ENCODE measurements at places on chromosomes 12 and 14.

DNA sequence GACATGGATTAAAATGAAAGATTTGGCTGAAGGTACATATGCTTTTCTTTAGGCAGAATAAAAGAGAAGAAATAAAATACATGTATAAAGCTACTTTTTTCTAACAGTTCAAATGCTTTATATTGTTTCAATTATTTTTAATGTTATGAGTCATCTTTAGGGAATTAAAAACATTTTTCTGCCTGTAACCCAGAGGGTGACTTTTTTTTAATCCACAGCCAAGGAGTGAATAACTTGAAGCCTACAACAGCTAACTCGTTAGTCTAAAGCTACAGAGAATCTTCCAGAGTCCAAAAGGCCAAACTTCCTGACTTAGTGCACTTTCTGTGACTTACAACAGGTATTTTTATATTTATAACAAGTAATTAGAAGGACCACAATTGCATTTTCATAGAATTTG lies 151.6 kb downstream of the SEC23A start:
- DNase-seq = no peak

- DNase-seq = no peak
Observed at GRCh38 chr14:50605766-50606165, 45.8 kb downstream of the ATL1 start.

- no peak for DNase-seq
Observed at GRCh38 chr14:22583994-22584393, 5.0 kb downstream of the DAD1 start.

DNA sequence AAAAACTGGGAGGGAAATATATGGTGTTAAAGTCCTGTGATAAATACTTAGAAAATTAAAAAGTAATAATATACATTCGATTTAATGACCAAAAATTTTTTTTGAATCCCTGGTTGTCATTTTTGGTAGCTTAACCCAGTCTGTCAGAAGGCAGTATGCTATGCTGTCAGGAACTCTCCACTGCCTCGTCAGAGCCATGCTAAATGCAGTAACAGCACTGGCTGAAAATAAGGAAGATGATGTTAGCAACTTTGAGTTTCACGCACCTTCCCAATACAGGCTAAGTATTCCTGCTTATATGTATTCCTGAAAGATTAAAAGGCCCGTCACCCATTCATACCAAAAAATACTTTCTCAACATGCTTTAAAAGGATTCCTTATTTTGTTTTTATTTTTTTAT lies 34.2 kb downstream of the SAV1 start:
- DNase-seq = no peak

DNA sequence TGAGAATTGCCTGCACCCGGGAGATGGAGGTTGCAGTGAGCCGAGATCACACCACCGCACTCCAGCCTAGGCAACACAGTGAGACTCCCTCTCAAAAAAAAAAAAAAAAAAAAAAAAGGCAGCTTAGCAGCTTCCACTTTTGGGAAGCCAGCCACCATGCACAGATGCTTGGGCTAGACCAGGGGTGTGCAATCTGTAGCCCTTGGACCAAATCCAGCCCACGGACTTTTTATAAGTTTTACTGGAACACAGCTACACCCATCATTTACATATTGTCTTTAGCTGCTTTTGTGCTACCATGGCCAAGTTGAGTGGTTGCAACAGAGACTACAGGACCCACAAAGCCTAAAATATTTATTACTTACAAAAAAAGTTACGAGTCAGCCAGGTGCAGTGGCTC lies 6.7 kb downstream of the CIT start:
- DNase-seq = no peak

DNA sequence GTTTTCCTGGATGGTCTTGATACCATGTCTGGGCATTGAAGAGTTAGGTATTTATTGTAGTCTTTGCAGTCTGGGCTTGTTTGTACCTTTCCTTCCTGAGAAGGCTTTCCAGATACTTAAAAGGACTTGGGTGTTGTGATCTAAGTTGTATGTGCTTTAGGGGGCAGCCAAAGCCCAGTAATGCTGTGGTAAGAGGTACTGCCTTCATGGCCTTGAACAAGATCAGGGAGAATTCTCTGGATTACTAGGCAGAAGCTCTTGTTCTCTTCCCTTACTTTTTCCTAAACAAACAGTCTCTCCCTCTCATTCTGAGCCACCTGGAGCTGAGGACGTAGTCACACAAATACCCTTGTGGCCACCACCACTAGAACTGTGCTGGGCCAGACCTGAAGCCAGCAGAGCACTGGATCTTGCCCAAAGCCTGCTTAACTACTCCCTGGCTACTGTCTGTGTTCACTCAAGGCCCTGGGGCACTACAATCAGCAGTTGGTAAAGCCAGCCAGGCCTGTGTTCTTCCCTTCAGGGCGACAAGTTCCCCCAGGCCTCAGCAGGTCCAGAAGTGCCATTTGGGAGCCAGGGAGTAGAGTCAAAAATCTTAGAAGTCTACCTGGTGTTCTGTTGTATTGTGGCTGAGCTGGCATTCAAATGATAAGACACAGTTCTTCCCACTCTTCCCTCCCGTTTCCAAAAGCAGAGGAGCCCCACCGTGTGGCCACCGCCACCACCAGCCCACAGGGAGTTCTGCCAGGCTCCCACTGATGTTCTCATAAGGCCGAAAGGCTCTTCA lies 11.4 kb downstream of the PRORP start:
- no peak for DNase-seq

DNA sequence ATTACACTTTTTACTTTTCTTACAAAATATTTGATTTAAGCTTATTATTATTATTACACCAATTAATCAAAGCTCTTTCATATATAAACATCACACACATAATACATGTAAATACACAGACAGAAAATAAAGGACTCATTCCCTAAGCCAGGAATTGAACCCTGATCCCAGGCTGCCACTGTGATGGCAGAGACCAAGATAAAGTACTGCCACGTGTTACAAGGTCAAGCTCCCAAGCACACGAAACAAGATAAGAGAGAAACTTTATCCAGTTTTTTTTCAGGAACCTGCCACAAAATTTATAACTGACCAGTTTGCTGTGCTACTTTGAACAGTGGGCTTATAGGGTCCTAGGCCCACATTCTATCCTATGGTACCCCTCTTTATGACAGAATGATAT lies 111.3 kb downstream of the EML1 start:
- DNase-seq = no peak

- DNase-seq = no peak
Observed at GRCh38 chr12:54409267-54409666, 9.8 kb downstream of the ITGA5 start.

- DNase-seq = no peak
Observed at GRCh38 chr14:56569174-56569573, 10.4 kb upstream of the TMEM260 start.

GRCh38 chr12:2251526-2252209 lies 198.9 kb downstream of the CACNA1C start:
- no peak for DNase-seq

DNA sequence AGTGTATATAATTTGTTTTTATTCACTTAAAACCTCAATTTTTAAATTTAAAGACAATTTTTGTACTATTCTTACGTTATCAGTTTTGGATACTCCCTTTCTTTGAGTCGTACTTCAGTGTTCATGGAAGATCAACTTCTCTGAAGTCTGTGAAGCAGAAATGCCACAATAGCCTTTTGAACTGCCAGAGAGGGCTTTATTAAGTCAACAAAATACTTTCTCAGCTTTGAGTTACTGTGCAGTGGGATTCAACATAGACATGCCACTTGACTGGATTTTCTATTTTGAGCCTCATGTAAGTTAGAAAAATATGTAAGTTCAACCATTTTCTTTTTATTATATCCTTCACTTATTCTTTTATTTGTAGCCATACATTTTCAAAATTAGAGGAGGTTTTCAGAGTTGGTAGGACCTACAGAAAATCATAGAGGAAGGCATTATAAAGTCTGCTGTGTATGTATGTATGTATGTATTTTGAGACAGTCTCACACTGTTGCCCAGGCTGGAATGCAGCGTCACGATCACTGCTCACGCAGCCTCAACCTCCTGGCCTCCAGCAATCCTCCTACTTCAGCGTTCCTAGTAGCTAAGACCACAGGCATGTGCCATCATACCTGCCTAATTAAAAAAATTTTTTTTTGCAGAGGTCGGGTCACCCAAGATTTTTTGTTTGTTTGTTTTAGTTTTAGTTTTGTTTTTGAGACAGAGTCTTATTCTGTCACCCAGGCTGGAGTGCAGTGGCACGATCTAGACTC lies 31.3 kb upstream of the BCAT1 start:
- no peak for DNase-seq

DNA sequence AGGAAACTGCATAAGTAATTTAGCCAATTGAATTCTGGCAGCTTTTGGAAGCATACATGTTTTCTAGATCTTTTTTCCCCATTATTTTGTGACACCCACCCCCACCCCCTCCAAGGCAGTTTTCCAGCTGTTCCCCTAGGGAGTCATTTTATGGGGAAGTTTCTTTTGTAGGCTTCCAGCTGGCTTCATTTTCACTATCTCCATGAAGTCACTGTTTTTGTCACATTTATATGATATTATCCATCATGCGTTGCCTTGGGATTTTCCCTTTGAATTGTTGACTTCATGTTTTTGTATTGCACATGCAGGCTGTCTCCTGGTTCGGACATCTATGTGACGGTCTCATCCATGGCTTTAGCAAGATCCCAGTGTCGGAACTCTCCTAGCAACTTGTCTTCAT lies 233.6 kb upstream of the RGS6 start:
- DNase-seq = no peak

DNA sequence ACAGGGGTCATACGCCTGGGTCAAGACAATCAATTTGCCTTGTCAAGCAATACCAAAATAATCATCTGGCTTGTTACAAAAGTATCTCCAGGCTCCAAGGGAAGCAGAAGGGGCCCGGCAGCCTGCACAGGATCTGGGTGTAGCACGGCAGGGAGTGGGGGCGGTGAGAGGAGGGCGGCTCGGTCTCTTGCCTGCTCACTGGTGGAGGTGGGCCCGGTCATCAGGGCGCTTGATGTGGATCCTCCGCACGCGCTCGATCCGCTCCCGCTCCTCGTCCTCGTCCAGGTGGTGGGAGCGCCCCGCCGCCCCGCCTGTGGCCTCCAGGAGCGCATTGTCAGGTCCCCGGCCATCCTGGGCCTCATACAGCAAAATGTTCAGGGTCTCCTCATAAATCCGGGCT lies 25.7 kb downstream of the KCTD10 start:
- DNase-seq = no peak

DNA sequence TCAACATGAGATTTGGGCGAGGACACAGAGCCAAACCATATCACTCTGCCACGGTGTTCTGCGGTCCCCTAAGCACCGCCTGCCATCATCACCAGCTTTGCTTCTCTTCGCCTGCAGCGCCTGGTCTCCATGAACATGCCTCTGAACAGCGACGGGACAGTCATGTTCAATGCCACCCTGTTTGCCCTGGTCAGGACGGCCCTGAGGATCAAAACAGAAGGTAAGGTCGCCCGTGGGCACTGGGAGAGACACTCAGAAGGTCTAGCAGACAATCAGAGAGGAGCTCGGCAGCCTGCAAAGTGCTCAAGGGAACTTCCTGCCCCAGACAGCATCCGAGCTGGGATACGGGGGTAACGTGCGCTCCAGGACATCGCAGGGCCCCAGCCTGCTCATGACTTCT lies 126.0 kb upstream of the FKBP4 start:
- DNase-seq = no peak

- DNase-seq = no peak
Observed at GRCh38 chr12:76637807-76638206, 78.2 kb upstream of the OSBPL8 start.

DNA sequence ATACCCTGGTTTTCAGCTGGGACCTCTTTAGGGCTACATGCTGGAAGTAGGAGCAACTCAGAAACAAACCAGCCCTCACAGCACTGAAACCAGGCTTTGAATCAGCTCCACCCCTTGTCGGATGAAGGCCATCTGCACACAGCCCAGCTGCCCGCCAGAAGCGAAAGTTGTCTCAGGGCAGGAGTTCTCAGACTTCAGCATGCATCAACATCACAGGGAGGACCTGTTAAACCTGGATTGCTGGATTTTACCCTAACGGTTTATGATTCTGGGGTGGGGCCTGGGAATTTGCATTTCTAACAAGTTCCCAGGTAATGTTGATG lies 10.9 kb downstream of the SYNDIG1L start:
- no peak for DNase-seq

- DNase-seq = no peak
Observed at GRCh38 chr12:100225491-100225890, 24.9 kb downstream of the ACTR6 start.

GRCh38 chr12:13945641-13946040 lies 35.8 kb downstream of the GRIN2B start:
- DNase-seq = no peak

DNA sequence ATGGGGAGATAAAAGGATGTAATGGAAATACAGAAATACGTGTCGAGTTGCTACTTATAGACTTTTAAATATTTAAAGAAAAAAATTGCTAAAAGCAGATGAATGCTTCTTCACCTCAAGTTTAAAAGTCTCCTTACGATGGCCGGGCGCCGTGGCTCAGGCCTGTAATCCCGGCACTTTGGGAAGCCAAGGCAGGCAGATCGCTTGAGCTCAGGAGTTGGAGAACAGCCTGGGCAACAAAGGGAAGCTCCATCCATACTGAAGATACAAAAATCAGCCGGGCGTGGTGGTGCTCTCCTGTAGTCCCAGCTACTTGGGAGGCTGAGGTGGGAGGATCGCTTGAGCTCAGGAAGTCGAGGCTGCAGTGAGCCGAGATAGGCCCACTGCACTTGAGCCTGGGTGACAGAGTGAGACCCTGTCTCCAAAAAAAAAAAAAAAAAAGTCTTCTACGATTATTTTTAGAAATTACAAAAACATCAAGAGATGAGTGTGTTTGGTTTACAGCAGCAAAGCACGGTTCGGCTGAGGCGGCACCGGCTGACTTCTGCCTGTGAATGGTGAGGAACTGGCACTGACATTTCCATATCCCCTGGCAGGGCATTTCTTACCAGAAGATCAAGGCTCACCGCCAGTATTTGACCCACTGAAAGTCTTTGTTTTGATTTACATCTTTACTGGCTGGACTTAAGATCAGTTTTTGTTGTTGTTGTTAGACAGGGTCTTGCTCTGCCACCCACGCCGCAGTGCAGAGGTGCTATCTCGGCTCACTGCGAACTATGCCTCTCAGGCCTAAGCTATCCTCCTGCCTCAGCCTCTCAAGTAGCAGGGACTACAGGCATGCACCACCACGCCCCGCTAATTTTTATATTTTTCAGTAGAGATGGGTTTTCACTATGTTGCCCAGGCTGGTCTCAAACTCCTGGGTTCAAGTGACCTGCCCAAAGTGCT lies 3.9 kb upstream of the MTA1 start:
- DNase-seq = no peak

- DNase-seq = no peak
Observed at GRCh38 chr12:86283620-86284019, 27.4 kb upstream of the MGAT4C start.

GRCh38 chr12:113088971-113089756 lies 32.6 kb downstream of the DTX1 start:
- no peak for DNase-seq
